ENCODE measurements at places on chromosomes 3 and 15. TPM values are rescaled to one million over a fixed set of nuclear protein-coding genes. Genes with fewer than 3 reads are reported as not detected.

DNA sequence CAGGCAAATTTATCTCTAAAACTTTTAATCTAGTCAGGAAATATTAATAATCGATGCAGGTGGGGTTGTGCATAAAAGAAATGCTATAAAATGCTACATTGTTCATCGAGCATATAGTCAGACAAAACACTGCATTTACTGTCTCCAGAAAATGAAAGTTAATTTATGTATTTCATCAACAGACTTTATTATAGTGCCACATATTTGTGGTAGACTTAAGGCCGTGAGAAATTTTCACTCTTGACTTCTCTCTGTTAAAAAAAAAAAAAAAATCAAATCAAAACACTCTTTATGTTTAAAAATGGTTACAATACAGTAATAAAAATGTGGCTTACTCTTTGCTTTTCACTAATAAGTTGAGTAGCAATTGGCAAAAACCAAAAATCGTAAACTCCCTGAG lies 67.4 kb downstream of the RBMS3 start:
- DNase-seq = no peak

DNA sequence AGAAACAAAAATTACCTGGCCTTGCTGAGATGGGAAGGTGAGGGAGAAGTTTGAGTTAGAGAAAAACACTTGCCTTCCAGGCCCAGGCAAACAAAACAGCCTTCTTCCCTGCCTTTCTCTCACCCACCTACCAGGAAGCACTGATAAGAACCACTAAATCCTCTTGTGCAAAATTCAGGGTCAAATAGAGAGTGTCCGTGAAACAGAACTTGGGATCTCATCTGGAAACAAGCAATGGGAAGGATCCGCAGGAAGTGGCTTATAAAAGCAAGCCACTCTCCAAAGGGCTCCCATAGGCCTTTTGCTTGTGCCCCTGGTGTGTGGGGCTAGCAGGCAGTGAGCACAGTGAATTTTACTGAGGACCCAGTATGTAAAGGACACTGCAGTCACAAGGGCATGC lies 11.0 kb downstream of the ADAMTS9 start:
- DNase-seq = no peak

DNA sequence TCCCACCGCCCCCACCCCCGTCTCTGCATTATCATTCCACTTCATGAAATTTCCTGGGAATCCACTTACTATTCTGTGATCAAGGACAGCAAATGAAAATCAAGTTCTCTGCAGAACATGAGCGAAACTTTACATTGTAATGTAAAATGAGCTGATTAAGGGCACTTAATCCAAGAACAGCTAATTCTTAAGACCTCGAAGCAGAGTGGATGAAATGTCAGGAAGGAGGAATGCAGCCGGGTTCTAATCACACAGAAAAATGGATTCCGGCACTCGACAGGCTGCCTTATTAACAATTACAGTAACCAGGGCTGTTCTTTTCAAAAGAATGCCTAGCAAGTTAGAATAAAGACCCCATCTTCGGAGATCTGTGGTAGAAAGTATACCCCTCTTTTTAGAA lies 57.5 kb downstream of the RFTN1 start:
- no peak for DNase-seq

- no peak for DNase-seq
Measured at GRCh38 chr15:99118801-99119546, 14.1 kb downstream of the SYNM start.

- no peak for DNase-seq
Measured at GRCh38 chr3:134009345-134010000, 20.3 kb downstream of the SLCO2A1 start.

- no peak for DNase-seq
Measured at GRCh38 chr3:61526308-61526707, 35.1 kb upstream of the PTPRG start.

GRCh38 chr15:54033869-54034458 lies 55.7 kb downstream of the UNC13C start:
- no peak for DNase-seq

GRCh38 chr3:156559321-156559720 lies 4.4 kb upstream of the SSR3 start:
- DNase-seq = no peak

- DNase-seq = no peak
Measured at GRCh38 chr15:70698836-70699390, 64.4 kb downstream of the UACA start.

Gene FGF12
- not detected for total RNA-seq

Gene NR2E3
- total RNA-seq = not detected

Gene SCAANT1
- total RNA-seq = not detected
